ENCODE measurements at places on chromosomes 16 and 17.

- DNase-seq: no peak
Observed at GRCh38 chr16:88659160-88659559, 3.7 kb downstream of the MVD start.

GRCh38 chr16:84095466-84095865, 21.3 kb downstream of the MBTPS1 start:
- no peak for DNase-seq

DNA sequence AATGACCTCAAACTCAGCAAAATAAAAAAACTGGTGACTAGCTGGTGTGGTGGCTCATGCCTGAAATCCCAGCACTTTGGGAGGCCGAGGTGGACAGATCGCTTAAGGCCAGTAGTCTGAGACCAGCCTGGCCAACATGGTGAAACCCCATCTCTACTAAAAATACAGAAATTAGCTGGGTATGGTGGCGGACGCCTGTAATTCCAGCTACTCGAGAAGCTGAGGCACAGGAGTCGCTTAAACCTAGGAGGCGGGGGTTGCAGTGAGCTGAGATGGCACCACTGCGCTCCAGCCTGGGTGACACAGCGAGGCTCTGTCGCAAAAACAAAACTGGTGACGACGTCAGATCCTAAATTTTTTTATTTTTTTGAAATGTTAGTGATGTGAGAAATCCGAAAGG, 82.6 kb upstream of the TOB1 start:
- no peak for DNase-seq

GRCh38 chr16:73166441-73166851, 118.5 kb upstream of the ZFHX3 start:
- DNase-seq: no peak

DNA sequence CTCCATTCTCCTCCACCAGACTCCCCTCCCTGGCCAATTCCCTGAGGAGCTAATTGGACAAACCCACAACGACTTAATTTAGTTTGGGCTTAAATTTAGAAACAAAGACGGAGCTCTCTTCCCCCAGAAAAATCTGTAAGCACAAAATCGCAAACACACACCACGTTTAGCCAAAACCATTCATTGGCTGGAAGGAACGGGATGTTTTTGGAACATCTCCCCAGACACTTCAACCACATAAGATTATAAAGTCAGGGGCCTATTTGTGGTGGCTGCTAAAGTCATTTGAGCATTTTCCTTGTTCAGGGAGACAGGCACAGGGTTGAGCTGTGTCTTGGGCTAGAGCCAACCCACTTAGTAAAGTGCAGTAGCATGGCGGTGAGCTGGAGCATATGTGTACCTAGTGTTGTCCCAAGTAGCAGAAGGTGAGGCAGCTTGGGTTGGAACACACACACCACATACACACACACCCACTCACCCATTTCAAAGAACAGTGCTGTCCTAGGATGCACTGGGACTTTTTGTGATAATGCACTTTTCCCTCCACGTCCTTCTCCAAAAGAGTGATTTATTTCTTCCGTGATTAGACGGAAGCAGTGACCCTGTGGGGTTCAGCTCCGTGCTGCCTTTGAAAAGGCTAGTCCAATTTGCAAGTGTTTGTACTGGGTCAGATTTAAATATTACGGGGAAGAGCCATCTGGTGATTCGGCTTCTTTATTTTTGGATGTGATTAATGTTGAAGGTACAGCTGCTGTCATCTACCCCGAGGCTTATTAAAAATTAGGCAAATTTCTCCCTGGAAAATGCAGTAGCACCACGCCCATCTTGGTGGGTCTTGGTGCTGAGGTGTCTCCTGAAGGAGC, 32.2 kb downstream of the ELAC2 start:
- no peak for DNase-seq

DNA sequence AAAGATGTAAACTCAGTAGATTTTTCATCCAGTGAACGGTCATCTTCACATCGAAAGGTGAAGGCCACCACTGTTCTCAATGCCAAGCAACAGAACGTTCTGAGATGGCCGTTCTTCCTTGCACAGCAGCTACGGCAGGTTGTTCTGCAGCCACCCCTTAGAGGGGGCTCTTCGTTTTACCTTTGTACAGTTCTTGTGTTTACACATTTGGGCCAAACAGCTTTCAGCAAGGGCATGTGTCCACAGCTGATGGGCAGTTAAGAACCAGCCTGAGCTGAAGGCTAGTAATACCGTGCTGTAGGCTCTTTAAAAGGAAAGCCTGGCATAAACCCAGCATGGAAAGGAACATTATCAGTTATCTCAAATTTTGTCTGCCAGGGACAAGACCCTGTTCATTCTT, 15.9 kb downstream of the PLD6 start:
- no peak for DNase-seq

DNA sequence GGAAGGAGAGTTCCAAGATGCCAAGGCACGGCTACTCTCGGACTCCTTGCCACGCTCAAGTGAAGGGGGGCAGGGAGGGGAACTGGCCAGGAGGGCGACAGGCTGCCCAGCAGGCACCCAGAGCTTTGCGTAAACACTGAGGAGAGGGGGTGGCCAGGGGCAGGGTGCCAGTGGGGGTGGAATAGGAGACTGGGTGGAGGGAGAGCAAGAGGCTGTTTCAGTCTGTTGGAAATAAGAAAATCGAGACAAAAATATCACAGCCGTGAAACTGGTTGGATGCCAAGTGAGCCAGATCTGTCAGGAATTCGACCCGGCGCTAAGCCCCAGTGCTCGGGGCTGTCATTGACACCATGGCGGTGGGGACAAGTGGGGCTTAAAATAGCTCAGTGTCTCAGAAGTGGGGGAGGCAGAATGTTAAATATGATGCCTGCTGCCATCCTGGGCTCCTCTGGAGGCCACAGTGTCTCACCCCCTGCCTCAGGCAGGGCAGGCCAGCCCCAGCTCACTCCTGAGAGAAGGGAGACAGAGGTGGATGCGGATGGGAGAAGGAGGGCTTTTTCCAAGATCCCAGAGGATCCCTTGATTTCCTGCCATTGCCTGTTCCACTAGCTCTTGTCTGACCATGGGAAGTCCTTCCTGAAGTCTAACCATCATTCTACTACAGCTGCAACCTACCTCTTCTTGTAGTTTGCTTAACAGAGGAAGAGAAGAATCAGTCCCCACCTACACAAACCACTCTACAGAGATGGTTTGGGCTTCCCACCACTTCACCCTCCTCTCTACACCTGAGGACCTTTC, 9.5 kb downstream of the PNMT start:
- DNase-seq: no peak

DNA sequence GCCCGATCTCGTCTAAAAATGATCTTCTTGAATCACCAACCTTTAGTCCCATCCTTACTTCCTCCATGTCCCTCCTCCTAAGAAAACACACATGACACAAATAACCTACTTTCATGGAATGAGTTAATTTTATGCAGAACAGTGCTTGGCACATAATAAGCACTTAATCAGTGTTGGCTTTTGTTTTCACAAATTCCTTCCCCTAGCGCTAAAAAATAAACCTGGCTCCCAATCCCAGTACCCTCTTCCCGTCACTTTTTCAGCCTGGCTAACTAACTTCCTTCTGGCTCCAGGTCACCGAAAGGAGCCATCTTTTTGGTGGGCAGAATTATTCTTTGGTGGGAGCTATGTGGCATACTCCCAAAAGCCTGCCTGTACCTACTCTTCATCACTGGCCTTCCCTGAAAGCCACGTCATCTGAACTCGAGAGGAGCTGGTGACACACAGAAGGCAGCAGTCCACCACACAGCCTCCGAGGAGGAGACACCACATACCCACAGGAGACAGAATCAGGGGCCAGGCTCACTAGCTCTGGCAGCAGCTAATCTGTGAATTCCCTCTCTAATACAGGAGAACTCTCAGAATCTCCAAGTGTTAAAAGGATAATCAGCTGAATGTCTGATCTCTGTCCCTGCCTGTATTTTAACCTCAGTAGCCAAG, 114.5 kb downstream of the SMG6 start:
- DNase-seq: no peak

GRCh38 chr17:66054242-66054641, 137.7 kb downstream of the CEP112 start:
- no peak for DNase-seq

GRCh38 chr16:78105517-78105916, 6.1 kb downstream of the WWOX start:
- DNase-seq: no peak

GRCh38 chr16:87404764-87405625, 12.9 kb downstream of the MAP1LC3B start:
- DNase-seq: no peak

Measured in HS-27A (cell line).